Fibroblast of skin of right biceps (primary cell): ENCODE measurements at places on chromosomes 12 and 14.

GRCh38 chr12:13405961-13406703 is 209.6 kb downstream of the EMP1 start:
- DNase-seq, result no peak

DNA sequence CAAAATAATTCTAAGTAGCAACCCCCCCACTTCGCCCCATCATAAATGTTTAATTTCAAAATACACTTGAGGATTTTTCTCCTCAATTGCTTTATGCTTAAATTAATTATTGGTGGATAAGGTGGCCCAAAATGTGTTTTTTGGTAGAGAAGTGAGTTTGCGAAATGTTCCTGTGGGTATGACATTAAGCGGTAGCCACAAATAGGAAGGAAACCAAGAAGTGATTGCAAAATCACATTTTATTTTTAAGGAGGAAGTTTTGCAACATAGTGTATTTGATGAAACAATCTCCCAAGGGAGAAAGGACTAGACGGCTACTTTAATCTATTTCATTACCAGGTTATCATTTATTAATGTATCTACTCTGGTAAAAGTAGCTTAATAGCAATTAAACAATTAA is 25.5 kb downstream of the SLC25A3 start:
- DNase-seq, result peak; percentile 42

GRCh38 chr12:52603314-52603713 is 2.1 kb upstream of the KRT72 start:
- peak; percentile 17 for DNase-seq

DNA sequence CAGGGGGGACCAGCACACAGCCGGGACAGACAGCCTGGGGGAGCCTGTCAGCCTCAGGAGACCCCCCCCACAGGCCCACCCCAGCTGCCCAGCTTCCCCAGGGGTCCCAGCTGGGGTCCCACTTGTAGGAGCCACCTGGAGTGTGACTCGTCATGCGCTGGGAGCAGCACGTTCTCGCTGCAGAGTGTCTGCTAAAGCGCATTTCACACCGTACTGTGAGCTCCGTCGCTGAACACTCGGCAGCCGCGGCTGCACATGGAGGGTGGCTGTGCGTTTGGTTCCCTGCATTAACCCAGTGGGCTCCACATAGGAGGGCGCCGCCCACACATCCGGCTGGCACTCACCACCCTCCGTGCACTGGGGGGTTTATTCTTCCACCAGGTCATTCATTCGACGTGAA is 56.7 kb downstream of the FBRSL1 start:
- DNase-seq, result no peak

DNA sequence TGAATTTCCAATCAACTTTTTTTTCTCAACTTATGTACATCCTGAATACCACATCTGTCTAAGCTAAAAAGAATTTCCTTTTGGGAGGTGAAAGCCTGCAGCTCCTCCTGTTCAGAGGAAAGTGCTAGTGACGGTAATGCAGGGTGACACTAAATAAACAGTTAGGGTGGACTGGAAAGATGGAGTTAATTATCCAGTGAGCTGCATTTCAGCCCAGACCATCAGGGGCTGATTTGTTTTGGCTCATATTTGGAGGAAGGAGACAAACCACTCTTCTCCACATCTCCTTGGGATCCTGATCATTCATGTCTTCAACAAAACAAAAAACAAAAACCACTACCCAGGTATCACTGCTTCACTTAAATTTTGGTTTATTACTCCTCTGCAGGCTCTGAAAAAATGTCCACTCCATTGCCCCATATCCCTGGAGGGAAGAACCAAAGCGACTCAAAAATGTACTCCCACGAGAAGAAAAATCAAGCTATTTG is 5.1 kb upstream of the SIX1 start:
- DNase-seq, result peak; percentile 91

- DNase-seq, result no peak
Measured at GRCh38 chr12:54294953-54295566, 5.8 kb downstream of the NFE2 start.

DNA sequence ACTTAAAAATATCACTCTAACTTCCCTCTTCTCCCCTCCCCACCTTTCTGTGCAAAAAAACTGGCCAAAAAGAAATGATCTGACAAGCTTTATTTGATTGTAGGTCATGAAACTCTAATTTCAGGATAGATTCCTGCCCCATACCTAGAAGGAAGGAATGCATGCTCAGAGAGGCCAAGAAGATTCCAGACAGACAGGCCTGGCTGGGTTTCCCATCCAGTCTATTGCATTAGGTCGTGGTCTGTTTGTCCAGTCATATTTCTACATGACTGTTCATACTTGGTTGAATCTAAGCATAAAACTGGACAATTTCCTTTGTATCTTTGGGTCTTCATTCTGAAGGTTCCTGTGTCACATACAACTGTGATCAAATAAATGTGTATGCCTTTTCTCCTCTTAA is 20.0 kb upstream of the SLC15A5 start:
- DNase-seq, result peak; percentile 37

DNA sequence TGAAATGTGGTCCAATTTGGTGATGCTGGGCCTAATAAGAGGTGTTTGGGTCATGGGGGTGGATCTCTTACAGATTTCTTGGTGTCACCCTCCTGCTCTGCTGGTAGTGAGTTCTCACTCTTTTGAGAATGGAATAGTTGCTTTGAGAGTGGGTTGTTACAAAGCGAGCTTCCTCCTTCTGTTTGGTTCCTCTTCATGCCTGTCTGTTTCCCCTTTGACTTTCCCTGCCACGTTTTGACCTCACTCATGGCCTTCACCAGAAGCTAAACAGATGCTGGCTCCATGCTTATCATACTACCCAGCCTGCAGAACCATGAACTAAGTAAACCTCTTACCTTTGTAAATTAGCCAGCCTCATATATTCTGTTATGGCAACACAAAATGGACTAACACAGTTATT is 57.7 kb upstream of the LDHB start:
- DNase-seq, result no peak

GRCh38 chr12:118541934-118542333 is 165.6 kb downstream of the SUDS3 start:
- DNase-seq, result no peak

DNA sequence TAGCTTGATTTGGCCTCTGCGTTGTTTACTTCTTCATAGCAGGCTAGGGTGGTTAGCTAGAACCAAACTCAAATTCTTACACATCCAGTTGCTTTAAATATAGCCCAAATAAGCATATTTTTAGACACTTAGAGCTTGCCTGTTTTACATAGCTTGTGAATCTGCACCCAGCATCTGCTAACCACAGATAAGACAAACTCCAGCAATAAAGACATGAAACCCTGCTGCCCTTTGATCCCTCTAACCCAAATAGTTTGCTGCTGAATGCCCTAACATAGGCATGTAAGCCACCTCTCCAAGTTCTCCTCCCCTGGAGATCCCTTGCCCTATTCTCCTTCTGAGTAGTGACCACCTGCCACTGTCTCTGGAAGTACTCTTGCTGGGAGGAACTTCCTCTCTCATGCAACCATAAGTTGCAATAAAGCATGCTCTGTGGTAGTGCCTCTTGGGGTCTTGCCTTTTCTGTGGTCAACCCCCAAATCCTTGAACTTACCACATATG is 185.6 kb downstream of the TMEM117 start:
- no peak for DNase-seq

DNA sequence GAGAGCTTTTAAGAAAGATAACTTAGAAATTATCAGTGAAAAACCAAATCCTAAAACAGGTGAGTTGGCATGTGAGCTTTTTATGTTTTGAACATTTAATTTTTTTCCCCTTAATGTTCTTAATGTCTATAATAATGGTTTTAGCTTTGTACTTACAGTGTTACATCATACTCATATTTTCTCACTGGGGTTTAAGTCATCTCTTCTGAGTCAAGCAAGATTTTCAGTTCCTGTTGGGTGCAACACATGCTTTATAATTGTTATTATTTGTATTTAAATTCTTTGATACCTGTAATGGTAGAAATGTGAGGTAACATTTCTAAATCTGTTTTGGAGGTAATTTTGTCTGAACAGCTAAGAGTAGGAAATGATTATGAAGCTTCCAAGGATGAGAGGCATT is 113.0 kb downstream of the PLEKHA5 start:
- DNase-seq, result no peak

DNA sequence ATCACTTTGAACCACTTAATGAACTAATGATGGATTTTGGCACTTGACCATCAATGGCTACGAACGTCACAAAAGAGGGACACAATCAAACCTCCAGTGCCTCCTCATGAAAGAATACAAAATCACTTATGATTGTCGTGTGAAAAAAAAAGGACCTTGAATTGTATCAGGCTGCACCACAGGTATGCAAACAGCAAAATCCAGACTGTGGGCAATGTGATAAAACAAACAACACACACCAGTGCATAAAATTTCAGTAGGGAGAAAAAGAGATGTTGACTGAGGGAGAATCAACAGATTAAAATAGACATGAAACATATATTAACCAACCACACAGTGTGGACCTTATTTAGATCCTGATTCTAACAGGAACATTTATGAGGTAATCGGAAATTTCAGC is 2.6 kb downstream of the TSPAN8 start:
- DNase-seq, result no peak

GRCh38 chr12:80268924-80269749 is 169.8 kb downstream of the OTOGL start:
- peak; percentile 95 for DNase-seq

DNA sequence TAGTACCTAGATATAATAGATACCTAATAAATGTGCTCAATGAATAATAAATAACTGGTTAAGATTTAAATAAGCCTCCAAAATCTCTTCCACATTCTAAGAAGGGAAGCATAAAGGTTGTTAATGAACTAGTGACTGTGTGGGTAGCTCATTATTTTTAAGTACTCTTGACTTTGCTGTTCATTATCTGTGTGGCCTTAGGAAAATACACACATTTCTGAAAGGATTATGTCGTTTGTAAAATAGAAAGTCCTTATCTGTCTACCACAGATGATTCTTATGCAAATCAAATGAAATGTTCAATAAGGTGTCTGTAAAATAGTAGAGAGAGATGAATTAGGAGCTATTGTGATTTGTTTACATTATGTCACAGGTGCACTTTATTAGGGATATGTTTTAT is 119.5 kb downstream of the LRRK2 start:
- no peak for DNase-seq

GRCh38 chr12:49698619-49699545 is 8.3 kb downstream of the FMNL3 start:
- peak; percentile 69 for DNase-seq

GRCh38 chr12:110957652-110958051 is 37.3 kb upstream of the MYL2 start:
- DNase-seq, result no peak

GRCh38 chr12:115790526-115790925 is 487.0 kb downstream of the MED13L start:
- no peak for DNase-seq

DNA sequence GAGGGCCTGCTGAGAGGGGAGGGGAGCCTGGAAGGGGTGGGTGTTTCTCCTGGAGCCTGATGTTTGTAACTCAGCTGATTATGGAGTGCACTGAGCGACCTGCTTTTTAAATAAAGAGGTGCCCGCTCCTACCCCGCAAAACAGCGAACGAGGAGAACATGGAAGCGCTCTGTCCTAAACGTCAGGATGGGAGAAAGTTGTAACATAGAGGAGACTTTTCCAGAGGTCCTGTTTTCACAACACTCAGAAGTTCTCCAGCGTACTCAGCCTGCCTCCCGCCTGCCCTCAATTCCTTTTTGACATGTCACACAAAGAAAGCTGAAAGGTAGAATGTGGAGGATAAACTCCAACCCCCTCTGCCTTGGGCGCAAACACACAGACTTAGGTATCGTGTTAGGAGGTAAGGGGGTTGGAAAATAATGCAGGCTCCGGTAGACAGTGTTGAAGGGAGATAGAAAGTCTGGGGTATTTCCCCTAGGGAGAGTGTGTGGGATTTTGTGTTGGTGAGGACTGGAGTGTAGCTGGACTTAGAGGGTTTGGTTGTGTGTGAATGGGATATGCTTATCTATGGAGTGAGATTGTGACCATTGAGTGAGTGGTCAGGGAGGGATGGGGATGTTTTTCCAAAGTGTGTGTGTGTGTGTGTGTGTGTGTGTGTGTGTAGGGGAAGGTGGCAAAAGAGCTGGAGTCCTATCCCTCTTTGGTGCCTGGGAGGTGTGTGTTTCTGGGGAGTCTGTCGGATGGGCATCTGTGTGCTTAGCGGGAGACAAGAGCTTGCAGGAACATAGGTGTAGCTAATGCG is 2.1 kb downstream of the NTF3 start:
- peak; percentile 28 for DNase-seq

- peak; percentile 73 for DNase-seq
Measured at GRCh38 chr14:77562681-77563080, 53.8 kb downstream of the SPTLC2 start.

GRCh38 chr12:53093777-53094393 is 3.6 kb upstream of the IGFBP6 start:
- DNase-seq, result no peak
